Stimulated activated CD8-positive, alpha-beta memory T cell treated with anti-CD3 and anti-CD28 coated beads, Interleukin-7, amount 100 ng/mL, for 1 hour (primary cell): ENCODE measurements at places on chromosomes 2 and 18.

DNA sequence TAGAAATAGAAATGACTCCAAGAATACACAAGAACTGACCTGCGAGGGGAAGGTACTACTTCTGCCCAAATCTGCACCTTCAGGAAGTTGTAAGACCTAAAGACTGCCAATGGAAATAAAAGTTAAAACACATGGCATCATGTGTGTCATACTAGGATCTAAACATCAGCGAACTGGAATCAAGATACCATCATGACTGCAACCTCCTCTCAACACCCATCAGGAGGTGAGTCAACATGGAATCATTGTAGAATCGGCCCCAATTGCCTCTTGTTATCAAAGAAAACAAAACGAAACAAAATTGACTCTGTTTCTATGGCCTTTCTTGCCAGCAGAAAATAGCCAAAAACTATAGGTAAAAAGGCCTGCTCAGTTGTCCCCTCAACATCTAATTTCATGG lies 15.1 kb downstream of the RDH14 start:
- DNase-seq, result no peak

DNA sequence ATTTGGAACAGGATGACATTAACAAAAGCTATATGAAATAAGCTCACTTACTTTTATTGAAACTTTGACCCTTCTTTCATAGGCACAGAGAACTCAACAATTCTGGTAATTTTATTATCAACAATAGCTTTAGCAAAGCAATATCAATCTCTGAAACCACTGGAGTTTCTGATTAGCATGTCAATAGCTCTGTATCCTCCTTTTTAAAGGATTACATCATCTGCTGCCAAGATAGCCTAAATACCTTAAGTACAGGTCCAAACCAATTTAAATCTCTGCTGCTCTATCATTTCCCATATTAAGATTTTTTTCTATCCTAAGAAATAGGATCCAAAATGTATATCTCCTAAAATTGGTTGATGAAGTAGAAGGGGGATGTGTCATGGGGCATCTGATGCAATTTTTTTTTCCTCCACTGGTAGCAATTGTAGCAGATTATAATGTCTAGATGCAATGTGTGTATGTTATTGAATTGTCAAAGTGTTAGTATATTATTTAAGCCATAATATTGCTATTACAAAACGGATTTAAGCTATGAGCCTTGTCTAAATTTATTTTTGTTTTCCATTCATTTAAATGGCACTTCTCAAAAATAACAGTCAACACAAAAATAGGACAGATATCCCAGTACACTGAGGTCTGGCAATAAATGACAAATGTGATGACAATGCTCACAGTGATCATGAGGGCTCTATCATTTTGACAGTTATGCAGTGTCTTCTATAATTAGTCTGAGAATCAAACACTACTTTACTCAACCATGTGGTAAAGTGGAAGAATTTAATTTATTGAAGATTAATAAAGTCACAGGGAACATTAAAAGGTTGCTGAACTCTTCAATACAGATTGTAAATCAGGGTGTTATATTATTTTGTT lies 328.4 kb downstream of the CDH7 start:
- no peak for DNase-seq

DNA sequence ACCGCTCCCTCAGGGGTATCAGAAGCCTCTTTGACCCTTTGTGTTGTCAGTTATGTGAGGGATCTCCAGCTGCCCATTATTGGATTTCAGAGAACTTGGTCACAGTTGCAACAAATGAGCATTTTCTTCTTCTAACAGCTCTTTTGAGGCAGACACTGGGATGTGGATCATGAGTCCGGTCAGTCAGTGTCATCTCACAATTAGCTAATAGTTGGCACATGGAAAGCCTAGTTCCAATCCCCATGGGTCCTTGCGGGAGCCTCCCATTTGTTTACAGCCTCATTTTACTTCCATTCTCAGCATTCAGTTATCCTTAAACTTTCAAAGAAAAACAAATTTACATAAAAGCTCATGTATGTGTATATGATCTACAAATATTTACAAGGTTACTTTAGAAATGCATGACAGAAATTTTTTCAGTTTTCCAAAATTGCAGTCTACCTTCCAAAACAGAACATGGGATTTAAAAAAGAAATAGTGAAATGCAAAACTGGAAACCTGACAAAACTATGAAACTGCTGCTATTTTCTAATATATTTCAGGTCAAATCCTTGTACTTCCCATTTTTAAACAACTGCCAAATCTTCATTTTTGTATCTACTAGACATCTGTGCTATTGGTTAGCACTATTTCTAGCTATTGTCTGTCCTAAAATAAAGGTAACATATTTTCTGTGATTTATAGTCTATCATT lies 547.1 kb upstream of the ZEB2 start:
- no peak for DNase-seq

DNA sequence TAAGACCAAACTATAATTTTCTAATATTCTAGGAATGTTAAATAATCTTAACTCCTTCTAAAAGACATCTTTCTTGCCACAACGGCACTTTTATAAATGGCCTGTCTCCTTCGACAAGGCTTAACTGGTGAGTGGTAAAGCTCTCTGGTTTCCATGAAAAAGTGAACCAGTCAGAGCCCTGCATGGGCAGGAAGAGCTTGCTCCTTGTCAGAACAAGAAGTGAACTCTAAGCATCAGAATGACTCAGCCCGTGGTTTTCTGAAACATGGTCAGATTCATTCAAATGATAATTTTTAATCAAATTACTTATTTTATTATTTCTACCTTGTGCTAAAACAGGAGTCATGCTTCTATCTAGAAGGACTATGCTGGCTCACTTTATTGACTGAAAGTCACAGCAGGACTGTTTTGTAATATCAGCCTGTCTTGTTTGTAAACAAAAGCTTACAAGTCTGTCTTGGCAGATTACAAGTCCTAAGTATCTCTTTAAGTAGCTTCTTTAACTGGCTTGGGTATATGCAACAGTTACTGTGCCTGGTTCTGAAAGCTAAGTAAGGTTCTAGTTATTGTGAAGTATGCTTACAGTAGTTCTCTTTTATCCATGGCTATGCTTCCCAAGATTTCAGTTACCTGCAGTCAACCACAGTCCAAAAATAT lies 245.4 kb downstream of the NAPG start:
- DNase-seq, result no peak
